Tibial nerve (tissue), 4 donors: ENCODE measurements at places on chromosomes 16 and 17. TPM values are rescaled to one million over a fixed set of nuclear protein-coding genes. Genes with fewer than 3 reads are reported as not detected.

The TP53TG3B gene
- total RNA-seq = not detected

The CTCF gene
- 39.6 TPM for total RNA-seq

The ITPRIPL2 gene
- total RNA-seq = 56.7 TPM

The AGRP gene
- total RNA-seq = not detected

The LDHD gene
- total RNA-seq = 24.7 TPM

GRCh38 chr17:66695098-66695497 lies 139.8 kb upstream of the CACNG5 start:
- no peaks in the 10 kb centered on the region for H3K27me3 ChIP-seq
- peak overlapping the region; percentile 50 for H3K27ac ChIP-seq
- peaks cover 23% of the 10 kb centered on the region for H3K4me1 ChIP-seq
- no peaks in the 10 kb centered on the region for H3K36me3 ChIP-seq
- DNase-seq = no peak

DNA sequence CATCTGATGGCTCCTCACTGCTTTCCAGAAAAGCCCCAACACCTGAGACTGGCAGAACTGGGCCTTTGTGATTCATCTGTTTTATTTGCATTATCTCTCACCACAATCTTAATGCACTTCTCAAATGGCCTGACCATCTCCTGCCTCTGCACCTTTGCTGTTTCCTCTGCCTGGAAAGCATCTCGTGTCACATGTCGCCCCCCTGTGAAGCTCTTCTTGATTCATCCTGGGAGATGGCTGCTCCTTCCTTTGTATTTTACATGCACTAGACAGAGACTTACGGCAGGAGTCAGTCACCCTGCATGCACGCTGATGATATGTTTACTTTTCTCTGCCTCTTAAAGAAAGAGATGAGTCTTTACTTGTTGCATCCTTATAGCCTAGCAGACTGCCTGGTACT lies 30.0 kb downstream of the HNF1B start:
- H3K27ac ChIP-seq = no peak overlapping the region
- no peaks in the 10 kb centered on the region for H3K4me1 ChIP-seq
- H3K36me3 ChIP-seq = no peaks in the 10 kb centered on the region

- no peak for DNase-seq
- H3K4me3 ChIP-seq = peak overlapping the region; percentile 90
- no peaks in the 10 kb centered on the region for H3K4me1 ChIP-seq
Measured at GRCh38 chr16:74999219-74999608, 390 bp downstream of the ZNRF1 start.

DNA sequence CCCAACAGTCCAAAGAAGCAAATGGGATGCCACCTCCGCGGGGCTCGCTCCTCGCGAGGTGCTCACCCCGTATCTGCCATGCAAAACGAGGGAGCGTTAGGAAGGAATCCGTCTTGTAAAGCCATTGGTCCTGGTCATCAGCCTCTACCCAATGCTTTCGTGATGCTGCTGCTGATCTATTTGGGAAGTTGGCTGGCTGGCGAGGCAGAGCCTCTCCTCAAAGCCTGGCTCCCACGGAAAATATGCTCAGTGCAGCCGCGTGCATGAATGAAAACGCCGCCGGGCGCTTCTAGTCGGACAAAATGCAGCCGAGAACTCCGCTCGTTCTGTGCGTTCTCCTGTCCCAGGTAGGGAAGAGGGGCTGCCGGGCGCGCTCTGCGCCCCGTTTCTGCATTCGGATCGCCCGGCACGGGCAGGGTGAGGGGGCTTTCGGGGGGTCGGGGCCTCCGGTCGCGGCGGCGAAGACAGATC lies at the start of gene CDH13:
TSS of gene CDH13 (plus strand) at position 179 of the 471 bp plus-strand sequence.
- peaks cover 7% of the 10 kb centered on the region for H3K4me1 ChIP-seq
- peak within 1 kb of the TSS; percentile 29 for H3K4me3 ChIP-seq
- no peaks in the 10 kb centered on the region for H3K36me3 ChIP-seq
- no peak for DNase-seq
- H3K27me3 ChIP-seq = no peaks in the 10 kb centered on the region

DNA sequence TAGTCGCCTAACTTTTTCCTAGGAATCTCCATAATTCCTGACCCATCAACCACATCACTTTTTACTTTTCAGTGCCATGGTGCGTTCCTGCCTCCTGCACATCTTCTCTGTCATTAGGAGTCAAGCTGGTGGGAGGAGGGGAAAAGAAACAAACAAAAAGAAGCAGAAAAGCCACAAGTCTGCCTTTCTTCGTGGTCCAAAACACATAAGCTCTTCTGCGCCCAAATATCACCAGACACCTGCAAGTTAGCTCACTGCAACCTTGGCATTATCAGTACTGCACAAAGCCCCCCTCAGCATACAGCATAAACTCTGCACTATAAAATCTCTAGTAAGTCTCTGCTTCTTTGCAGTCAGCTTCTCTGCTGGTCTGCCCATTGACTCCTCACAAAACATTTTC lies 295.3 kb downstream of the HS3ST3B1 start:
- H3K4me3 ChIP-seq = no peak overlapping the region
- no peak overlapping the region for H3K27ac ChIP-seq
- no peaks in the 10 kb centered on the region for H3K36me3 ChIP-seq
- no peaks in the 10 kb centered on the region for H3K4me1 ChIP-seq

DNA sequence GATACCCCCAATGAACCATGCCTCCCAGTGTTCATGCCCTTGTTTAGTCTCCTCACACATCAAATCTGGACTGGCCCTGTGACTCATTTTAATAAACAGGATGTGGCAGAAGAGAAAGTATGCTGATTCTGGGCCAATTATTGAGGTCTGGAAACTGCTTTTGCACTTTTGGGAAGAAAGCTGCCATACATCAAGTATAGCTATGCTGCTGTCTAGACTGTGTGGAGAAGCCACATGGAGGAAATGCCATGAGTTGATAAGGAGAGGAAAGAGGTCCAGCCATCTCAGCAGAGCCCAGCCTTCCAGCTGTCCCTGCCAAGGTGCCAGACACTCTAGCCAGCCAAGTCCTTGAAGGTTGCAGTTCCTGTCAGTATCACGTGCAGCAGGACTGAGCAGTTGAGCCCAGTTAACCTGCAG lies 16.7 kb downstream of the RPRML start:
- H3K4me1 ChIP-seq = no peaks in the 10 kb centered on the region
- H3K4me3 ChIP-seq = no peak overlapping the region
- no peak overlapping the region for H3K27ac ChIP-seq

GRCh38 chr16:56190677-56191155 lies 573 bp upstream of the GNAO1 start:
- H3K36me3 ChIP-seq = no peaks in the 10 kb centered on the region
- H3K27me3 ChIP-seq = peaks cover 17% of the 10 kb centered on the region
- DNase-seq = no peak
- peak overlapping the region; percentile 81 for H3K27ac ChIP-seq
- H3K4me1 ChIP-seq = no peaks in the 10 kb centered on the region

DNA sequence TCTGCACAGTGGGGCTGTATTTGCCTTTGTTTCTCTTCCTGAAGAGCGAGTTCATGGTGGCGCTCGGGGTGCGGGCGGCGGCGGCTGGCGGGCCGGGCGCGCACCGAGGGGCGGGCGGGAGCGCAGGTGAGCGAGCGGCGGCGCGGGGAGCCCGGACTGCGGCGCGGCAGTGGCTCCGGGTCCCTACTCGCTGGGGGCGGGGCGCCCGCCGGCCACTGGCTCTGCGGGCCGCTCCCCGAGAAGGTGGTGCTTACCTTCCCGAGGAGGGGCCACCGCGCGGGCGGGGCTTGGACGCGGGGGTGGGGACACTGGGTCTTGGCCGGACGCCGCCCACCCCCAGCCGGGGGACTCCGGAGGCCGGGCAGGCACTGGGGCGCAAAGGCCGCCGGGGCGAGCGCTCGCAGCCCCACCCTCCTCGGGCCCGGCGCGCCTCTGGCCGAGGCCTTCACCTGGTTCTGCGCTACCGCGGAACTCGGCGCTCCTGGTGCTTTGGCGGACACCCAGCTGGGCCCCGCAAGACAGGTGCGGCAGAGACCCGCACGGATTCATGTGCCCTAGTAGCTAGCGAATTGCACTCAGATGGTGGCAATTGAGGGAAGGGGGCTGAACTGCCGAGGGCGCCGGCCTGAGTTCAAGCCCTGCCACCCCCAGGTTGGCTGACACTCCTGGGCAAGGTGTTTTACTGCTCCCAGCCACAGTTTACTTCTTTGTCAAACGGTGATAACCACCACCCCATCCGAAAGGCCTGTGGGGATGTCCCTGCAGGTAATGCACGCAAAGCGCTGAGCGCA lies at the start of gene PPL:
TSS of gene PPL (minus strand) at position 158 of the 791 bp plus-strand sequence. CDS start at position 55, 103 bp downstream.
- peak within 1 kb of the TSS; percentile 50 for H3K4me3 ChIP-seq
- no peaks in the 10 kb centered on the region for H3K36me3 ChIP-seq
- H3K4me1 ChIP-seq = peaks cover 51% of the 10 kb centered on the region
- H3K27me3 ChIP-seq = no peaks in the 10 kb centered on the region

DNA sequence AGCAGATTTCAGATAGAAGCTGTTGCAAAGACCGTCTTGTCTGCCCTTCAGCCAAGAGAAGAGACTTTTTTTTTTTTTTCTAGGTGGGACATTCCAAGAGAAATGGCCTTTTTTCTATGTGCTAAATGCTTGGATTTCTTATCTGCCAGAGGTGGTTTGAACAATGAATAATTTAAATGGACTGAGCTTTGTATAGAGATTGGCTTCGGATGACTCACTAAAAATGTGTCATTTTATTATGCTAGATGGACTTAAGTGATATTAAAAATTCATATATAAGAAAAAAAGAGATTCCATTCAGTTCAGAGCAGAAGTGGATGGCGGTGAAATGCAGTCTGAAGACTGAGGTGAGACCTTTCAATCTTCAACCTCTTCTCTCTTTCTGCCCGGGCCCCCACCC lies 58.4 kb downstream of the MEAK7 start:
- no peaks in the 10 kb centered on the region for H3K27me3 ChIP-seq
- H3K36me3 ChIP-seq = no peaks in the 10 kb centered on the region
- H3K4me1 ChIP-seq = no peaks in the 10 kb centered on the region
- no peak overlapping the region for H3K4me3 ChIP-seq
- no peak overlapping the region for H3K27ac ChIP-seq

DNA sequence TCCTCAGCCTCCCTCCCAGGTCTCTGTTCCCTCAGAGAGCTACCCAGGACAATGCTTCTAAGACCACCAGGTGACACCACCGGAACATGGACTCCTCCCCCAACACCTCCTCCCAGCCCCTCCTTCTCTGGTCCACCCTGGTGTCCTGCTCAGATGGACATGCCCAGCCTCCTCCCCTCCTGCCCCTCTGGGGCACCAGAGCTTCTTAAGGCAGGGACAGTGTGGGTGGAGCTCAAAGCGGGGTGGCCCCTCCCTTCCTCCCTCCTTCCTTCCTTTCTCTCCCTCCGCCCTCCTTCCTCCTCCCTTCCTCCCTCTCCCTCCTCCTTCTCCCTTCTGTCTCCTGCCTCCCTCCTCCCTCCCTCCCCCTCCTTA lies 22.7 kb downstream of the TRPV3 start:
- no peaks in the 10 kb centered on the region for H3K27me3 ChIP-seq
- no peak overlapping the region for H3K4me3 ChIP-seq
- no peaks in the 10 kb centered on the region for H3K36me3 ChIP-seq
- H3K4me1 ChIP-seq = peaks cover 58% of the 10 kb centered on the region
- peak; percentile 31 for DNase-seq
- H3K27ac ChIP-seq = peak overlapping the region; percentile 96

- peaks cover 14% of the 10 kb centered on the region for H3K27me3 ChIP-seq
- no peak overlapping the region for H3K27ac ChIP-seq
- no peak for DNase-seq
- H3K4me1 ChIP-seq = no peaks in the 10 kb centered on the region
Measured at GRCh38 chr17:32285746-32286517, 20.3 kb downstream of the RHBDL3 start.

DNA sequence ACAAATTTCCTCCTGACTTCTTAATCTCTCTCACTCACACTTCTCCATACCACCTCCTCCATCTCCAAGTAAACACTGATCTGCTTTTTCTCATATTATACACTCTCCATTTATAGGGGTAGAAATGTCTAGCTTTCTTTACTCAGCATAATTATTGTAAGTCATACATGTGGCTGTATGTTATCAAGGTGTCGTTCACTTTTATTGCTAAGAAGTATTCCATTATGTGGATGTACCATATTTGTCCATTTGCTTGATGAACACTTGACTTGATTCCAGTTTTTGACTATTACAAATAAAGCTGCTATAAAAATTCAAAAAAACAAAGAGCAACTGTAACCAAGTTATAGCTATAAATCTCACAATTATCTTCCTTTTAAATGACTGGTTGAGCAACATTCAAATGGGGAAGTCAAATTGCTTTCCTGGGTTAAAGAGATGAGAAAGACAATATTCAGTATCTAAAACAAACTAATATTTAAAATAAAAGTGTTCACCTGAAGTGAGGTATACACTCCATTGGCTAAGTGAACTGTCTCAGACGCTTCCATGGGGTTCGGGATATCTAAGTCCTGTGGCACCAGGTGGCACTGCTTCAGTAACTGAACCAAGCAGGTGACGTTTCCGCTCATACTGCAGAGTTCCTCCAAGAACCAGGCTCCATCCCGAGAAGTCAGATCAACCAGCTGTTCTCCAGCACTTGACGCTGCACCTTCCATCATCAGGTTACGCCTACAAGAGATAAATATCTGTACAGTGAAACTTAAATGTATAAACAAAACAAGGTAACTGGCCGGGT lies 32.6 kb upstream of the ARL6IP1 start:
- no peaks in the 10 kb centered on the region for H3K4me1 ChIP-seq
- no peak overlapping the region for H3K4me3 ChIP-seq
- no peak for DNase-seq
- H3K27me3 ChIP-seq = no peaks in the 10 kb centered on the region
- H3K36me3 ChIP-seq = peaks cover 99% of the 10 kb centered on the region
